ENCODE measurements at places on chromosomes 7 and 10.

GRCh38 chr7:106057204-106057961 is 54.7 kb downstream of the SYPL1 start:
- no peak for DNase-seq

DNA sequence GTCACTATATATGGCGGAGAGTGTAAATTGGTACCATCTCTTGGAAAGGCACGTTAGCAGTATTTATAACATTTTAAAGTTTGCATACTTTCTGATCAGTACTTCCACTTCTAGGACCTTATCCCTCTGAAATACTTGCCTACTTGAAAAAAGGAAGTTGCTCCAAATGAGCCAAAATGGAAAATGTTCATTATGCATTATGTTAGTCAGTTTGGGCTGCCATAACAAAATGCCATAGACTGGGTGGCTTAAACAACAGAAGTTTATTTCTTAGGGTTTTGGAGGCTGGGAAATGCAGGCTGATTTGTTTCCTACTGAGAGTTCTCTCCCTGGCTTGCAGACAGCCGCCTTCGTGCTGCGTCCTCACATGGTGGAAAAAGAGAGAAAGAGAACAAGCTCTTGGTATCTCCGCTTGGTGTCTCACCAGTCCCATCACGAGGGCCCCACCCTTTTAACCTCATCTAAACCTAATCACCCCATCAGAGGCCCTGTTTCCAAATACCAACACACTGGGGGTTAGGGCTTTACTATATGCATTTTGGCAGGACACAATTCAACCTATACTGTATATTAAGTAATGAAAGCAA is 6.9 kb downstream of the SNX10 start:
- no peak for DNase-seq

DNA sequence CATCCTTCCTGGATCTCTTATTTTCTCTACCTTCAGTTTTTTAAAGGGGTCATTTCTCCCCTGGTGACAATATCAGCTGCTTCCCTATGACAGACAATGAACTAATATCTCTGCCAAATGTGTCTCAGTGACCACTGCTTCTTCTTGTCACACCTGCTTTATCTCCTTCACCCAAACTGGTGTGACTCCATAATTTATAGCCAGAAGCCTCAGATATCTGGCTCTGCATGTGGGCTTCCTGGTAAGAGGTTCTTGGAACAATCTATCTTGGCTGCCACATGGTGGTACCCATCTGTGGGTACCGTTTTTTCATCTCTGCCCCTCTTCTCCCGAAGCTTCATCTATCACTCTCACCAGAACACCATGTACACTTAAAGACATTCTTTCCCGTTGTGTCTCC is 37.0 kb downstream of the CPVL start:
- DNase-seq, result no peak

DNA sequence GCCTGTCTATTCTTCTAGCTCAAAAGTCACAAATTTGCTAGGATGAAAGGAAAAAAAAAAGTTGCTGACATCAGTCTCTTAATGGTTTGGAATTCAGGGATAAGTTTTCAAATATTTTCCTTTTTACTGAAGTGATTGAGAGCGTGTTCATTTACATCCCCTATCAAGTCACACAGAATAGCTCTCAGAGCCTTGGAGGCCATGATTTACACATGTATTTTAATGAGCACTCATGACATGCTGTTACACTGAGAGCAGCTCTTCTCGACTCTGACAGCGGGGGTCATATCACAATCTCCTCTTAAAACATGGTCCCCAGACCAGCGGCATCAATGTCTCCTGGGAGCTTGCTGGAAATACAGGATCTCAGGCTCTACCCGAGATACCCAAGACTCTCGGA is 232.7 kb downstream of the POU6F2 start:
- no peak for DNase-seq

DNA sequence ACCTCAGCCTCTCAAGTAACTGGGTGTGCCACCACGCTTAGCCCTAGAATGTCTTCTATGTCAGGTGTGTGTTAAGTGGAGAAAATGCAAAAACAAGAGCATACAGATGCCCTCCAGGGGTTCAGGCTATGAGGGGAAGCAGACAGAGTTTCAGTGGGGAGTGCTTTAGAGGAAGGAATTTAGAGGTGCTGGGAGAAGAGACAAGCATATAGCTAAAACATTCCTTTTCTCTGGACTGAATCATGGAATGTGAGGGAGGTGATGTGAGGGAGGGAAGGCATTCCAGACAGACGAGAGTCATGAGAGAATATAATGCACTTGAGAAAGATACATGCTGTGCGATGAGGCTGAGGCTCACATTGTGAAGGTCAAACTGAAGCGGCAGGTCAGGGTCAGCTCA is 6.6 kb upstream of the ZNF786 start:
- DNase-seq, result no peak

DNA sequence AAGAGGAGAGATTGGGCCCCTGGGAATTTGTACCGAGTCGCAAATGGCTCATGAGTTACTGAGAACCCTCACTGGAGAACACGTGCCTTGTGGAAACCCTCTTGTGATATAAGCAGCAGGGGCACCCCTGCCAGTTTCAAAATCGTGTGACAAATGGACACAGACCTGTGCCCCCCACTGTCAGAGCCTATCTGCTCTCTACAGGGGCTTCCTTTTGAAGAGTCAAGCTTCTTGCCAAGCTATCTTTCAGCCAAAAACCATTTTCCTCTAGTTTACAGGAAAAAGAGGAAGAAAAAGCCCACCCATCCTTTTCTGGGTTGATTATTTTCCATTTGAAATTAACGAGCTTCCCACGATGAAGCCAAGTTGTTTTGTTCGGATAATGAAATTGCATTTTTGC is 64.1 kb upstream of the MPP7 start:
- DNase-seq, result no peak

- no peak for DNase-seq
These were observed 78.2 kb downstream of the VPS41 start for GRCh38 chr7:38830826-38831225.

DNA sequence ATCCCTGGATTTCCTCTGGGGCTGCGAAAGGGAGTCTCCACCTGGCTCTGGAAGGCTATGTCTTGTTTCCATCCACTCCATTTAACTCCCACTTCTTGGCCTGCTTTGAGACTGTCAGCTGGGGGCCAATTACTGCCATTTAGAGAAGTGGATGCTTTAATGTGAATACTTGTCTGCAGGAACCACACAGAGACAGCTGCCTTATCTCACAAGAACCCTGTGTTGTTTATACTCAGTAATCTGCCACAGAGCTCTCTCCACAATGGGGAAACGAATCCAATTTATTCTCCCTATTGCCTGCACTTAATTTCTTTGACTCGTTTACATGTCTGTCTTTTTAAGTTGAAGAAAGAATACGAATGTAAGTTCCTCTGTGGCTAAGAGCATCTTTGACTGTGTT is 787.0 kb upstream of the C7orf33 start:
- DNase-seq, result no peak

DNA sequence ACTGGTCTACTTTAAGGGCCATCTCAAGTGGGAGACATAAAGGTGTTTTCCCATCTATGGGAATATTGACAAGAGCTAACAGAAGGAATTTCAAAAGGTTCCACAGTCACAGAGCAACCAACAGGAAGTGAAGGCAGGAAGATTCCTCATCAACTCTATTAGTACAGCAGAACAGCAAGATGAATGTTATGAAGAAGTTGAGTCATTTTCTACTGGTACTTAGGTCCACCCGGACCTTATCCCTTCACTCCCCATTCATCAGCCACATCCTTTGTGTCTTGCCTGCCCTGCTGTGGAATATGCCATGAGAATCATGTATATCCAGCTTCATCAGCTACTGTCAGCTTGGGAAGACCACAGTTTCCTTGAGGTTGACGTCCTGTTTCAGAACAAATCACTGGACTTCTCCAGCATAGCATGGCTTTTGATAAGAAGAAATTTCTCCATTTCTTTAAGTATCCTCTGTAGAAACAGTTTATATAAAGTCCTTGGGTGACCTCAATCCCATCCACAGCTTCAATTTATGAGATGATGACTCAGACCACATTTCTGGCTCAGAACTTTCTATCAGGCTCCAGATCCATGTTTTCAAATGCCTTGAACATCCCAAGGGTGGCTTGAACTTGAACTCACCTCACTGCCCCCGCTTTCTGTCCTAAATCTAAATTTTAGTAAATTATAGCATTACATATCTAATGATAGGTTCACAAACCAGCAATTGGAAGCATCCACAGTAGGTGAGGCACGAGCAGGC is 84.9 kb upstream of the AGK start:
- DNase-seq, result no peak

DNA sequence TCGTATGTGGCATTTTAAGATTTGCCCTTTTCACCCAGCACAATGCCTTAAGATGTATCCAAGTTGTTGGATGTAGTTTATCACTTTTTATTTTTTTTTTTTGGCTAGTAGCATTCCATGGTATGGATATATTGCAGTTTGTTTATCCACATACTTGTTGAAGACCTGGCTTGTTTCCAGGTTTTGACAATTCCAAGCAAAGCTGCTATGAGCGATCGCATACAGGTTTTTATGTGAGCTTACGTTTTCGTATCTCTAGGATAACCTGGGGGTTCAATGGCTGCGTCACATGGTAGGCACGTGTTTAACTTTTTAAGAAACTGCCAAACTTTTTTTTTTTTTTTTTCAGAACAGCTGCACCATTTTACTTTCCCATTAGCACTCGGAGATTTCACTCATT is 32.2 kb downstream of the BAIAP2L1 start:
- DNase-seq, result no peak

GRCh38 chr10:72802763-72803505 is 90.6 kb upstream of the OIT3 start:
- no peak for DNase-seq

DNA sequence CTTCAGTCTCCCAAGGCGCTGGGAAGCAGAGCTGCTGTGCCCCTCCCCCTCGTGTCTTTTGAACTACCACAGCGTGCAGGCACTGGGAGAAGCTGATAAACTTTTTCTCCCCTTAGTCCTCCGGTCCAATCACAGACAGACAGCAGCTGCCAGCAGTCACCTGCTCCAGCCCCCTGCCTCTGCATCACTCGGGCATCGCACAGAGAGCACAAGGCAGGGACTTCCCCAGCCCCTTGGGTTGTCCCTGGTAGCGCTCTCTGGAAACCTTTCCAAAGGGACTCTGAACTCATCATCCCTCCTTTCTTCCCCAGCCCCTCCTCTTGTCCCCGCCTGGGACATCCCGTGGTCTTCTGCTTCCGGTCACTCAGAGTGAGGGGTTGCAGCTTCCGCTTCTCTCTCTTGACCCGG is 1.4 kb upstream of the NEUROG3 start:
- no peak for DNase-seq

DNA sequence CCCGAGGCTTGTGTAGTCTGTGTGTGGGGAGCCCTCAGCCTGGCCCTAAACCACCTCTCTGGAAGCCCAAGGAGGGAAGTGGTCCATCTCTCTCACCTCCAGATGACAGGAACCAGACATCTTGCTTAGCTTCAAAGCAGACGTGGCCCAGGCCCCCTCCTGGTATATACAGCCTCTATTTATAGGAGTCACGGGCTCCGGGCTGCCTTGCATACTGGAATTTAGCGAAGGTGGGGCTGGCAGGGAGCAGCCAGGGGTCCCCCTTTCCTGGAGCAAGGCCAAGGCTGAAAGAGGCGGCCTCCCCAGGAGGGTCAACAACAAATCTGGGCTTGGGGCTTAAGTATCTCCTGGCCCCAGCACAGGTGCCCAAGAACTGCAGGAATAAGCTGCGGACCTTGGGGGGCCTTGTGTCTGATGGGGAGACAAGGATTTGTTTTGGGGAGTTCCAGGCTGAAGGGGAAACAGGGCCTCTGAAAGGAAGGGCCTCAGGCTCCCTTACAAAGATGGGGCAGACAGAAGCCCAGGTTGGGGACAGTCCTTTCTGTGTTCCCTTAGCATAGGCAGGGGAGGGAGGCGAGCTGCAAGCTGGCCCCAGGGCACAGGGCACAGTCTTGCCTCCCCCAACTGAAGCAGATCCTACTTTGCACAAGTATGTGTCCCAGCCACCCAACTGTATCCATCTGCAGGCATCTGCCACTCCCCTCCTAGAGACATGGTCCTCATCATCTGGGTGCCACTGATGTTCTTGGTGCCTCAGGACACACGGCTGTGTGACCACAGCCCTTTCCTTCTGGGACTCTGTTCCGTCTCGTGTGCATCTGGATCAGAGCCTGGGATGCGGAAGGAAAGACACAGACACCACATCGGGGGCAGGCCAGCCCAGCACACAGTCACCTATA is 11.9 kb downstream of the ZCCHC24 start:
- DNase-seq, result no peak

GRCh38 chr10:38050212-38050611 is 39.7 kb downstream of the ZNF33A start:
- no peak for DNase-seq

- DNase-seq, result no peak
These were observed 36.3 kb downstream of the ASB13 start for GRCh38 chr10:5630112-5630436.

GRCh38 chr7:27151341-27151930 is 947 bp downstream of the HOXA3 start:
- DNase-seq, result no peak

GRCh38 chr7:30788640-30789333 is 17.6 kb downstream of the MINDY4 start:
- no peak for DNase-seq

DNA sequence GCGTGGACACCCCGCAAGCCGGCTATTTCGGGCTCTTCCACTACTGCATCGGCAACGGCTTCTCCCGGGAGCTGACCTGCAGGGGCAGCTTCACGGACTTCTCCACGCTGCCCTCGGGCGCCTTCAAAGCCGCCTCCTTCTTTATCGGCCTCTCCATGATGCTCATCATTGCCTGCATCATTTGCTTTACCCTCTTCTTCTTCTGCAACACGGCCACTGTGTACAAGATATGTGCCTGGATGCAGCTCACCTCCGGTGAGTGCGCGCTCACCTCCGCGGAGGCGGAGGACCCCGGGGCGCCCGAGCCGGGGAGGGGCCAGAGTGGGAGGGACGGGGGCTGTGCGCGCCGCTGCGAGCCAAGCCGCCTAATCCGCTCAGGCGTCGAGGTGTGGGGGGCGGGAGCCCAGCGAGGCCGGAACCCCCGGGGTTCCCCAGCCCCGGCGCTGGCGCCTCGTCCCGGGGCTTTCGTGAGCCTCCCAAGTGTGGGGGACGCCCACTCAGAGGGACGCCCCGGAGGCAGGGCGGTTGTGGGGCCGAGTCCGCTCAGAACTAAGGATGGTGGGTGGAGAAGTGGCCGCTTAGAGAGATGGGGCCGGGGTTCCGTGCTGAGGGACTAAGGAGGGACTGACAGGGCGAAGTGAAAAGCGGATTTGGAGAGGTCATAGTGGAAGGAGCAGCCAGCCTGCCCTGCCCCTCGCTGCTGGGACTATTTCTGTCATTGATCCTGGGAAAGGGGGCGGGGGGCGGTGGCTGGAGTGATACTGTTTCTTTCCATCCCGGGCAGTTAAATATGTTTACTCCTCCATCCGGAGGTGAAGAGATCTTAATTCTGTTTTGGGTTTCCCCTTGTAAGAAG is 795 bp downstream of the LHFPL3 start:
- DNase-seq, result no peak

GRCh38 chr10:58712141-58712540 is 199.5 kb downstream of the BICC1 start:
- no peak for DNase-seq

GRCh38 chr7:55107946-55108345 is 89.1 kb downstream of the EGFR start:
- DNase-seq, result no peak

Measured in stimulated activated CD8-positive, alpha-beta memory T cell treated with anti-CD3 and anti-CD28 coated beads, Interleukin-2, amount 100 ng/mL, for 1 hour (primary cell).